SK-N-MC (cell line): ENCODE measurements at places on chromosomes 2 and 18.
A peak's percentile ranks its signal among the peaks of the same experiment; 100 is the strongest.

DNA sequence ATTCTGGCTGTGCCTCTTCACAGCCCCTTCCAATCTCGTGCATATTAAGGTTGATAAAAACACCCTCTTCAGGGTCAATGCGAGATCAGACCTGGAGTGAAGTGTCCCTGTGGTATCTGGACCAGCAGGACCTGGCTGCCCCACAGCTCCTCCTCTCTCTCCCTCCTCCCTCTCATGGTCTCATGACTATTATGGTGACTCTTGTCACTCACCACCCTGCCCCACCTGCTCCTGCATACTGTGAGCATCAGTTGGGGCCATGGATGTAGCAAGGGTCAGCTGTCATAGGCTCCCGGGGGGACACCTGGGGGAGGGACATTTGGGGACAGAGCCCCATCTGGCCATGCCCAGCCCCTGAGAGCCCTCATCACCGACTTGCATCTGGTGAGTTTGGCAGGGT is 50.2 kb downstream of the ODC1 start:
- no peak for DNase-seq

GRCh38 chr2:61811821-61812220 is 42.0 kb downstream of the FAM161A start:
- DNase-seq = no peak

DNA sequence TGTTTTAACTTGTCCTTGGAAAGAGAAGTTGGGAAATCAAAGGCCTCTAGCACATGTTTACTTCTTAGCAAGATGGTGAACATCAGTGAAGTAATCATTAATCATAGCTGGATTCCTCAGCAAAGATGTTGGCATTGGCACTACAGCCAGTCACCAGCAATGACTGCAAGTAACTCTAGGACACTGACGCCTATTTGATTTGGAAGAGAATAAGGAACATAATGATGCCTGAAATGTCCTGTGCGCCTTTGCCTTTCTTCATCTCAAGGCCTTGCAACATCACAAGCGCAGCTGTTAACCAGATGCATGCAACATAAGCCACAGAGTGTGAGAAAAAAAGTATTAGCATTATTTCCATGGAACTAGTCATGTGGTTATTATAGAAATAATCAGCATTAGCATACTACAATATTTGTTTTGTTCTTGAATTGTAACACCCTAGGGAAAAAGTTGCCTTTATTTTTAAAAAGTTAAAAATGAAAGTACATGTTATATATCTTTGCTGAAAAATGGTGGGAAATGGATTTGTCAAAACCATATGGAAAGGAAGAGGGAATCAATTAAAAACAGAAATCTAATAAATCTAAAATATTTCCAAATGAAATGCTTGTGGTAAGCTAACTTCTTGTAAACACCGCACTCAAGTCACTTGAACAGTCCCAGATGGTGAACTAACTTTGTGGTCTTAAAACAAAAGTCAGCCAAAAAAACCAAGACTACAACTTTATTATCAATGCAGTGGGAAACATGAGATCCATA is 55.6 kb downstream of the THADA start:
- DNase-seq = peak; percentile 62

DNA sequence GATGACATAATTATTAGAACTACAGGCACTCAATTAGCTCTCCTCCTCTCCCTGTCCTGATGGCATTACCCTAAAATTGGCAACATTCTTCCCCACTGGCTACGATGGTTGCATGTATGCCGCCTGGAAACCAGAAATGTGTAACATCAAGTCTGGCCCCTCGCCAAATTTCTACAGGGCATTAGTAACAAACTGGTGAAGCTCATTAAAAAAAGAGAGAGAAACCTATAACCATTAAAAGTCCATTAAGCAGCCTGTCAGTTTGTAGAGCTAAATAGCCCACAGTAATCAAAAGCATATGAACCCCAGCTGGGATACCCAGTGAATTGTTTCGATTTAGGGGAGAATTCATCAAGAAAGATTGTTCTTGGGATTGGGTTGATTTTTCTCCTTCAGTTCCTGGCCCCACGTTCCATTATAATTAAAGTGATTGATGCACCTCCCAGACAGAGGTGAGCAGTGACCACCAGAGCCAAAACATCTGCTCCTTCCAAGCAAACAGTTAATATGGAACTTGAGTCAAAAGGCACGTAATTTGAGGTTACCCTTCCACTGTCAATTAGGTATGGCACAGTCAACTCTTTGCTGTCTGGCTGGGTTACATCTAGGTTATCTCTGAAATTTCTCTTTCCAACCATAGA is 208.6 kb downstream of the C1D start:
- peak; percentile 72 for DNase-seq

GRCh38 chr2:46993501-46993900 is 77.9 kb upstream of the MCFD2 start:
- DNase-seq = no peak

DNA sequence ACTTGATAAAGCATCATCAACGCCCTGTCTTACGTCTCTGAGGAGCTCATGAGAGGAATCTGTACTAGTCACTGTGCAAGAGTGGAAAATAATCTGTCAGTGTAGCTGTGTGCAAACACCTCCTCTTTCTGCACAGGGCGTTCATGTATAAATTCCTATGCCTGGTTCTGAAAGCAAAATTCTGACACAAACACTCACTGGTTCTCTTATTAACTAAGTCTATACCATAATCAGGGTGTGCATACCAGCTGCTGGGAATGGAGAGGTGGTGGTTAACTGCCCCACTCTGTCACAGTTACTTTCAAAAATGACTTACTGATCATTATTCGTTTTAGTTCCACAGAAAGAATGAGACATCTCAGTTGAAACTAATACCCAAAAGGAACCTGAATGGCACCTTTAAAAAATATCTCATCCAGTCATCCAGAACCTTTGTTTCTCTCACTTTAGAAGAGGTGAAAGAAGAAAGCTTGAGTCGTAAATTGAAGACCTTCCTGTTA is 35.7 kb downstream of the STK39 start:
- no peak for DNase-seq

- DNase-seq = no peak
Measured at GRCh38 chr18:75179819-75180600, 28.9 kb downstream of the PTGR3 start.

DNA sequence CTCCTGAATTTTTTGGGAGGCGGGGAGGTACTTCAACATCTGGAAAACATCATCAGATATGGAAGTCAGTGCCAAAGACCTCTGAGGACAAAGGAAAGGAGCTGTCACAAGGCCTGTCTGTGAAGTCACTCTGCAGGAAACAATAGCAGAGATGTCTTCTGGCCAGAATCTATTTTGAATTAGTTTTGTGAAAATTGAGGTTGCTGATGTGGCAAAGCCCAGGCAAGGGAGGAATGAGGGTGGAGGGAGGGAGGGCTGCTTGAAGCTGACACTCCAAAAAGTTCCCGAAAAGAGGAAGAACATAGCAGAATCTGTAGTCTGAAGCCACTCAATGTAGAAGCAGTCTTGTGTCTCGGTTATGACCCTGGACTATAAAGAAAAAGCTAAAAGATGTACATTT is 151.1 kb upstream of the LHCGR start:
- no peak for DNase-seq

DNA sequence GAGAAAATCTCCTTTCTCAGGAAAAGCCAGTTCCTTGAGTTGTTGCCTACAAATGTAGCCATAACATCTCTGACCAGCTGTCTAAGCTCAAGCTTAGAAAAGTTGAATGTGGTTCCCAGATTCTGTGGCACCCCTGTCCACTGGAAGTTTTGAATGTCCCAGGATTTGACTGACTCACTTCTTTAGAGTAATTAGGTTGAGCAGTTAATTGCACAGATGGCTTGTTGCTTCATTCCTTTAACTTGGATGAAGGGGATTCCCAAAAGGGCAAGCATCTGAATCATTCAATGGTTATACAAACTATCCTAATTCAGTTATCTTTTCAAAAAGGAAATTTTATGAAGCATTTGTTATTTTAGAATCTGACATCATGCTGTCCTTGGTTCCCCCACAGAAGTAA is 374.7 kb downstream of the LNPK start:
- no peak for DNase-seq

GRCh38 chr18:61855449-61856378 is 37.1 kb downstream of the RNF152 start:
- no peak for DNase-seq

DNA sequence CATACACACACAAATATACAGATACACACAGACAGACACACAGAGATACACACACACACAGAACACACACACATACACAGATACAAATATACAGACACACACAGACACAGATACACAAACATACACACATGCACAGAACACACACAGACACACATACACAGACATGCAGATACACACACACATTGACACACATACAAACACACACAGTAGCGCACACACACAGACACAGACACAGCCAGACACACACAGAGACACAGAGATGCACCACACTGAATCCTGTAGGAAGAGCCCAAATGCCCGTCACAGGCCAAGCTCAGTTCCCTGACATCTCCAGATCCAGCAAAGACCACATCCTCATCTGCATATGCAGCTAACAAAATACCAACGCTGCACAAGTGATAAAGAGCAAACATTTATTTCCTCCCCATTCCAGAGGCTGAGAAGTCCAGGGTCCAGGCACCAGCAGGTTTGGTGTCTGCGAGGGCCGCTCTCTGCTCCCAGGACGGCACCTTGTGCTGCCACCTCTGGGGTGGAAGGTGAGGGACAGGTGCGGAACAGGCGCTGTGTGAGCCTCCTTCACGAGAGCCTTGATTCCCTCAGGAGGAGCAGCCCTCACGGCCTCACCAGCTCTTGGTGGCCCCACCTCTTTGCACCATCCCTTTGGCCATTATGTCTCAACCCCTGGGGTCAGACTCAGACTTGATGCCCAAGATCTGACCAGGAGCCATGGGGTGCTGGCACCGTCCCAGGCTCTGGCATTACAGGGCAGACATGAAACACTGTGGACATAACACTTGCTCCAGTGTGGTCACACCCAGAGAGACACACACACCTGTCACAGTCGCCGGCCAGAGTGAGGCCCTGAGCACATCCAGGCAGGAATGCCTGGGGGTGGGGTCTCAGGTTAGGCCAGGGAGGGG is 108.7 kb downstream of the NDUFA10 start:
- no peak for DNase-seq

- DNase-seq = peak; percentile 86
Measured at GRCh38 chr2:180124273-180125139, 117.4 kb upstream of the CWC22 start.

GRCh38 chr2:47803363-47803762 is 20.4 kb downstream of the MSH6 start:
- no peak for DNase-seq

DNA sequence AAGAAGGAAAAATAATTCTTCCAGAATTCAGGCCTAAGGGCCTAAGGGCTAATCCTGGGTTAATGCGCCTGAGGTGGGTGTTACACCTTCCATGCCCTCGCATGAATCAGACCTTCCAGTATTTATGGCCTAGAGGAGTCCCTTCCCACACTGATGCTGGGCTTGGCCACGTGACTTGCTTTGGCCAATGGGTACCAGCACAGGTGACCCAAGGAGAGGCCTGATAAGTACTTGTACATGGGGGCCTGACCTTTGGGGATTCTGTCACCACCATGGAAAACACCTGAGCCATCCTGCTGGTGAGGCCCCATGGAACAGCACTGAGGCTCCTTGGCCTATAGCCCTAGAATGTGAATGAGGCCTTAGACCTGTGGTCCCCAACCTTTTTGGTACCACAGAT is 79.8 kb downstream of the TNFRSF11A start:
- DNase-seq = no peak

- no peak for DNase-seq
Measured at GRCh38 chr2:126739141-126739540, 83.2 kb downstream of the GYPC start.

DNA sequence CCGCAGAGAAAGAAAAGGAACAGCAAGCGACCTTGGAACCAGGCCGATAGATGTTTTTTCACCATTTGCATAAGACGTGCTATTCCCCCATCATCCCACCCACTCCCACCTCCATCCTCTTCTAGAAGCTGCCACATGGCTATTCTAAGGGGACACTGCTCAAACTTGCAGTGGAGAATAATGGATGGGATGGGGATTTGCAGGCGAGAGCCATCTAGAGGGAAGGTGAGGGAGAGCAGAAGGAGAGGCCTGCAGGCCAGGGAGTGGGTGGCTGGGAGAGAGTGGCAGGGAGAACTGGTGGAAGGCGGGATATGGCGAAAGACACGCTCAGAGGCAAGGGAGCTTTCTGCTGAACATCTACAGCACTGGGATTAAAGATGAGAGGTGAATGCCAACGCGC is 84.9 kb downstream of the MAPK4 start:
- no peak for DNase-seq

GRCh38 chr18:32530947-32531651 is 60.4 kb upstream of the GAREM1 start:
- peak; percentile 28 for DNase-seq

- DNase-seq = no peak
Measured at GRCh38 chr2:143357966-143358365, 228.7 kb downstream of the ARHGAP15 start.

GRCh38 chr2:230471074-230471473 is 55.1 kb downstream of the SP100 start:
- no peak for DNase-seq

GRCh38 chr2:133705287-133705686 is 137.0 kb upstream of the NCKAP5 start:
- no peak for DNase-seq

GRCh38 chr18:6220129-6220528 is 194.6 kb downstream of the L3MBTL4 start:
- DNase-seq = no peak

DNA sequence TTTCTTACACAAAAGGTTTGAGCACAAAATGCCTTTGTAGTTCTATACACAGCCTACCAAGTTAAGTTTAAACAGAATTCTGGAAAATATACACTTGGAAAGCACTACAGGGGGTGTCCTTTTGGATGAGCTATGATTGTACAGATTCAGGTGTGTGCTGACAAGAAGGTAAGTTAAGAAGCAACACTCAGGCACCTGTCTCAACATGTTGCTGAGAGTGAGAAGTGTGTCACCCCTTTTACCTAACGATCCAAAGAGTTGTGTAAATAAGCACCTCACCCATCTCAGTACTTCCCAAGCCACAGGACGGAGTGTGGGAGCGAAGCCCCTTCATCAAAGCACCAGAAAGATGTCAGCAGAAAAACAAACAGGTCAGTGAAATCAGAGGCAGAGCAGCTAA is 109.5 kb upstream of the DAPL1 start:
- no peak for DNase-seq

- DNase-seq = no peak
Measured at GRCh38 chr2:161725297-161725696, 101.1 kb downstream of the SLC4A10 start.

- no peak for DNase-seq
Measured at GRCh38 chr2:168526641-168527040, 70.6 kb downstream of the CERS6 start.

GRCh38 chr2:121427187-121427689 is 103.4 kb upstream of the RNU4ATAC start:
- DNase-seq = no peak

DNA sequence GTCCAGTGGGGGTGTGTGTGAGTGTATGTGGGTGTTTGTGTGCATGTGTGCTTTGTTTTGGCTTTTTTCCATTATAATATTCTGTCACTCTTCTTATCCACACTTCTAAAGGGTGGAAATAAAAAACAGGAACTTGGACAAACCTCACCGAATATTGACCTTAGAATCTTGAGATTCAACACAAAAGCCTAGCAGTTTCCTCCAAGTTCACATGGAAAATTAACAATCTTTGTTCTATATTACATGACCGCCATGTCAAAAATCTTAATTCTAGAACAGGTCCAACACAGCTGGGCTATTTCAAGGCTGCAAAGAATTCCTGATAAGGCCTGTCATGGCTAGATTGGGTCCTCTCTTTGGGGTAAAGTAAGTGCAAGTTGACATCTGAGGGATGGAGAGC is 169.3 kb upstream of the OSR1 start:
- no peak for DNase-seq
